ENCODE measurements at places on chromosomes 4 and X.

- DNase-seq = no peak
Observed at GRCh38 chrX:150961631-150962030, 21.5 kb upstream of the HMGB3 start.

- DNase-seq = no peak
Observed at GRCh38 chr4:146844761-146845160, 100.9 kb downstream of the TTC29 start.

DNA sequence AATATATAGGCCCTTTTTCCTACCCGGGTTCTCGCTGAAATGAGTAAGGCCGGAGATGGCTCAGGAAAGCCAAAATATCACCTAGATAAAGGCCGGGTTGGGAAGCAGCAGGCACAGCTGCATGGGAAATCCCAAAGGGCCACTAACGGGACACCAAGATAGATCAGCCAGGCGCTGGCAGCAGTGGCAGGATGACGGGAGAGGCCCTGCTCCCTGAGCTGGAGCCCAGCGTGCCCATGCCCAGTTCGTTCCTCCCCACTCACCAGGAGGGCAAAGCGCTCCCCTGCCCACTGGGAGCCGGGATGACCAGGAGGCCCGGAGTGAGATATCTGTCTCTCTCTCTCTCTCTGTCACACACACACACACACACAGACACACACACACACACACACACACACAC lies 109.8 kb downstream of the DCTD start:
- no peak for DNase-seq

DNA sequence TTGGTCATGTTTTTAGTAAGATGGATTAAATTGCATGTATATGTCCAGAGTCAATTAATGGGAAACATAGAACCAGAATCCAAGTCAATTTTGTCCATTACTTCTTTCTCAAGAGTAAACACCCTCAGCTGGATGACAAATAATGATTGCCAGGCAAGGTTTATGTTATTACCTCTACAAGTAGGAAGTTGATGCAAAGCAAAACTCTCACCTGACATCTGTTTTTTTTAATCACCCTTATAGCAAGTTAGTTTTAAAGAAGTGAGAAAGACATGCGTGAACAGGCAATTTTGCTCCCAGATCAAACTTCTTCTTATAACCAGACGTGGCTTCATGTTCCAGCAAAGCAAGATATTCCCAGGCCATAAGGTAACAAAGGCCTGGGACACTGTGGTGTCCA lies 348.5 kb upstream of the FTHL17 start:
- DNase-seq = no peak
